A549 treated with CORT108297 at 1 μM for 4 hours (cell line): ENCODE measurements at places on chromosomes 2 and 18. TPM values are rescaled to one million over a fixed set of nuclear protein-coding genes. Genes with fewer than 3 reads are reported as not detected.

IL1B gene
- total RNA-seq, result 0.21 to 0.57 TPM (median 0.24 TPM) in 5 replicates

CCDC178 gene
- not detected in 5 replicates for total RNA-seq

UGT1A3 gene
- total RNA-seq, result 0.07 to 0.17 TPM (median 0.13 TPM) in 3 of 5 replicates, not detected in the others

RPIA gene
- 27.2 to 30.3 TPM (median 28.9 TPM) in 5 replicates for total RNA-seq

PFN4 gene
- total RNA-seq, result 0.77 to 1.9 TPM (median 1.2 TPM) in 5 replicates

OTX1 gene
- total RNA-seq, result 2.8 to 4.7 TPM (median 4.3 TPM) in 5 replicates

EVX2 gene
- total RNA-seq, result not detected in 5 replicates

GPR45 gene
- total RNA-seq, result not detected in 5 replicates

FAM110C gene
- 0.05 to 0.12 TPM (median 0.09 TPM) in 5 replicates for total RNA-seq

SERPINB13 gene
- total RNA-seq, result not detected in 5 replicates

SMYD1 gene
- not detected in 5 replicates for total RNA-seq

MEIS1 gene
- 1.5 to 1.9 TPM (median 1.8 TPM) in 5 replicates for total RNA-seq

PMAIP1 gene
- 11.1 to 15.0 TPM (median 13.2 TPM) in 5 replicates for total RNA-seq

OR6B2 gene
- total RNA-seq, result not detected in 5 replicates

CCDC148 gene
- 0.22 to 0.45 TPM (median 0.39 TPM) in 5 replicates for total RNA-seq

CD8B gene
- total RNA-seq, result not detected in 5 replicates

RAD51AP2 gene
- total RNA-seq, result not detected in 5 replicates

ASB18 gene
- not detected in 5 replicates for total RNA-seq

OTOS gene
- 0.19 TPM in 1 of 5 replicates, not detected in the others for total RNA-seq

ACTG2 gene
- 0.09 to 0.19 TPM (median 0.15 TPM) in 4 of 5 replicates, not detected in the other for total RNA-seq

ASIC4 gene
- 0.05 to 0.07 TPM (median 0.06 TPM) in 4 of 5 replicates, not detected in the other for total RNA-seq

KIF1A gene
- 0.64 to 1.0 TPM (median 0.81 TPM) in 5 replicates for total RNA-seq

DSC1 gene
- not detected in 5 replicates for total RNA-seq

AQP12A gene
- not detected in 5 replicates for total RNA-seq

ACTR3 gene
- 205 to 315 TPM (median 232 TPM) in 5 replicates for total RNA-seq

ZNF532 gene
- 17.2 to 23.4 TPM (median 22.4 TPM) in 5 replicates for total RNA-seq

REG1B gene
- total RNA-seq, result not detected in 5 replicates
